Fibroblast of pulmonary artery (primary cell): ENCODE measurements at places on chromosomes 2 and 18.

DNA sequence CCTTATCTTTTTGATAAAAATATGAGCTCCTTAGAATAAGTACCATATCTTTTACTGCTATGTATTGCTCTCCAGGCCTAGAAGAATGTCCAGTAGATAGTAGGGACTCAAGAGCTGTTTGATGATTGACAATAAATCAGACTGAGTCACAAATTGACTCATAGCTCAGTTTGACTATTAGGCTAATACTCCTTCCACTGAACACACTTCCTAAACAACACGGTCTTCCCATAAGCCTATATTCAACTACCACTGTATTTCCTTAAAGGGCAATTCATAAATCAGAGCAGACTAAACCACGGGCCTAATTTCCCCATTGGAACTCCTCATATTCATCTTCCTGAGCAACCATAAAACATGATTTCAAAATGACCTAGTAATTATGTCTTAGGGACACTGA is 258.5 kb downstream of the ALK start:
- DNase-seq: peak; percentile 2

DNA sequence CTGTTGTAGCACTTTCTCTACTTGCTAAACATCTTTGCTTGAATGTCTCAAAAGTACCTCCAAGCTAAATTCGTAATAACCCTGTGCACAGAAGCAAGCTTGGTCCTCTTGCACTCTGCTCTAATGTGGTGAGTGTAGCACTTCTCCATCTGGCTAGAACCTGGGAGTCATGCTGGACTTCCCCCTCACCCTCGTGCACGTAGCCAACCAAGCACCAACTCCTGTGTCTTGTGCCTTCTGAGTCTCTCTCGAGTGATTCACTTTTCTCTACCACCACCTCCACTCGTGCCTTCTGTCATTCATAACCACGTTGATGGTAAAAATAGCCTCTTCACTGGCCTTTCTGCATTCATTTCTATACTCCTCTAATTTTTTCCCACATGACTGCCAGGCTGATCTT is 91.9 kb upstream of the KCNE4 start:
- DNase-seq: no peak

DNA sequence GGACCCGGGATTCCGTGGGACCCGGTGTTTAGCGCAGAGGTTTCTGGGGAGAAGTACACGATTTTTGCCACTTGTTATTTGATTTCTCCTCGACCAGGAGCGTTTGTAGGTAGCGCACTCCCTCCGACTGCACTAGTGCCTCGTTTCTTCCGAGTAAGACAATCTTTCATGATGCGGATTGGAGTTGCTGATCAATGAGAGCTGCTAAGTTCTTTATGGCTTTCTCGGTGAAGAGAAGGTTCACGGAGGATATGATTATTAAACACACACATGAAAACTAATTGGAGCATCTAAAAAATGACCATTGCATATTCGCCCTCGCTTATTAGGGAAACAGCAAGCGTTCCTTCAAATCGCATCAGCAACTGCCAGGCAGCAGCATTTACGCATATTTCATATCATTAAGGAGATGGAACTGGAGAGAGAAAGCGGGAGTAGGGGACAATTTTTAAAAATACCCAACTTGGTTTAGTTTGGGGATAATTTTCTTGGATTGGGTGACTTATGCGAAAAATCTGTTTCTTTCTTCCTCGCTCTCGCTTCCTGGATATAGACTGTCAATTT is 616 bp downstream of the EML6 start:
- DNase-seq: peak; percentile 21

DNA sequence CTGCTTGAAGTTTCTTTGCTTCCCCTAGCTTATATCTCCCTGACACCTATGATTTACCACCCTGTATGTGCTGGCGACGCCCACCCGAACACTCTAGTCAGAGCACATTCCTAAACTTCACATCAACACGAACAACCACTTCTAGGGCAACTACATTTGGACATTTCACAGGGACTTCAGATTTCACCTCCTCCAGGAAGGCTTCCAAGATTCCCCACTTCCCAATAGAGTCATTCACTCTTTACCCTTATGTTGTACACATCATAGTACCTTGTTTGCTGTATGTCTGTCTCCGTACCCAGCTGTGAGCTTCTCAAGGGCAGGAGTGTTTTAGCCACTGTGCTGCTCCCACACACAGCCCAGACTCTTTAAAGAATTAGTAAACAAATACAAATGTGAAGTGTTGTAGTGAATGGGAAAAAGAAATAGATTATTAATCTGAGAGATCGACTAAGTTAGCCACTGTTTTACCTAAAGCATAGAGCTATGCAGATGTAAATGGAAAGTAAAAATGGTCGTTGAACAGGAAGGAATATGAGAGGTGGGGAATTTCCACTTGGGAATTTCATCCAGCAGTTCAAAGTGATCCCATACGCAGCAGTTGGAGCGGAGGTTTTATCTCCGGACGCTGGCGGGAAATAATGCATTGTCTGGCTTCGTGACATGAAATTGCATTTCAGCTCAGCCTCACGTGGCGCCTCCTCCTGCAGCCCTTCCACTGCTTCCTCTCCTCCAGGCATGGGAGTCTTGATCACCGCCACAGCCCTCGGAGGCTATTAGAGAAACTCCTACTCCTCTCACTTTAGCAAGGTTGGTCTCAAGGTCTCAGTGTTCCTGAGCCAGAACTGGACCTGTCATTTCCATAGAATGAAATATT is 233.4 kb upstream of the COPS8 start:
- peak; percentile 73 for DNase-seq

- no peak for DNase-seq
Observed at GRCh38 chr2:22826703-22827102, 558.3 kb upstream of the KLHL29 start.

- DNase-seq: no peak
Observed at GRCh38 chr2:41206004-41206403, 754.1 kb upstream of the SLC8A1 start.

GRCh38 chr2:141968433-141968832 is 162.4 kb downstream of the LRP1B start:
- peak; percentile 33 for DNase-seq

- DNase-seq: no peak
Observed at GRCh38 chr2:111108745-111109271, 11.9 kb upstream of the BCL2L11 start.
